ENCODE measurements at places on chromosomes 3 and 15.

DNA sequence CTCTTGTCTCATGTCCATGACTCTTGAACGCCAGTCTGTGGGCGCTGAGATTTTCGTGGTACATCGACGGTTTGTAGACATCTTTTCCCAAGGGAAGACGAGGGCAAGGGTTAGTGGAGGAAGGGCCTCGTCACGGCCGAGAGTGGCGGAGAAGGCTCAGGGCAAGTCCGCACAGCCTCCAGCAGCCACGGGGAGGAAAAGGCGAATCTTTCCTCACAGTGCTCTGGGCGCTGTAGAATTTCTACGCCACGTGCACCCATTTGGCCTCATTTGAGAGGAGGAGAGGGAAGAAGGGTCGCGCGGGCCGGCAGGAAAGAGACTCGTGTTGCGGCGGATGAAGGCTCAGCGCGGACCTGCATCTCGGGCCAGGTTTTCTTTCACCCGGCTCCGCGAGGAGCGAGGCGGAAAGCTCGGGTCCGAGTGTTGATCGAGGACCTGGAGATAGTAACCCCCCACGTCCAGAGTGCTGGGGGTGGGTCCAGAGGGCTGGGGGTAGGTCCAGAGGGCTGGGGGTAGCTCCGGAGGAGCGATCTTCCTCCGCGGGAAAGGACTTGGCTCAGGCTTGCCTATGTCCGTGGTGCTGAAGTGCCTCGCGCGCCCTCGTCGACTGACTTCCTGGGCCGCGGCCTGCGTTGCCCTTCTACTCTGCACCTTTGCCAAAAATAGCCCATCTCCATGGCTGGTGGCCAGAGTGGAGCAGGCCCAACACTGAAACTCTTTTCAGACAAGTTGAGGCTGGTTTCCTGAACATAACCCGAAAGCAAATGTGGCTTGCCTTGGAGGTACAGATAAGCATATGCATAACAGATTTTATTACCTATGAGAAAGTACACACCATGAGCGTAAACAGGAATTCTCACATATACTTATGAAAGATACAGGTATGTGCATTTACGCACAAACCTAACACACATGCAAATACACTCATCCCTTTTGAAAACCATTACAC, 1.1 kb downstream of the SLC35G2 start:
- peak; percentile 46 for DNase-seq

DNA sequence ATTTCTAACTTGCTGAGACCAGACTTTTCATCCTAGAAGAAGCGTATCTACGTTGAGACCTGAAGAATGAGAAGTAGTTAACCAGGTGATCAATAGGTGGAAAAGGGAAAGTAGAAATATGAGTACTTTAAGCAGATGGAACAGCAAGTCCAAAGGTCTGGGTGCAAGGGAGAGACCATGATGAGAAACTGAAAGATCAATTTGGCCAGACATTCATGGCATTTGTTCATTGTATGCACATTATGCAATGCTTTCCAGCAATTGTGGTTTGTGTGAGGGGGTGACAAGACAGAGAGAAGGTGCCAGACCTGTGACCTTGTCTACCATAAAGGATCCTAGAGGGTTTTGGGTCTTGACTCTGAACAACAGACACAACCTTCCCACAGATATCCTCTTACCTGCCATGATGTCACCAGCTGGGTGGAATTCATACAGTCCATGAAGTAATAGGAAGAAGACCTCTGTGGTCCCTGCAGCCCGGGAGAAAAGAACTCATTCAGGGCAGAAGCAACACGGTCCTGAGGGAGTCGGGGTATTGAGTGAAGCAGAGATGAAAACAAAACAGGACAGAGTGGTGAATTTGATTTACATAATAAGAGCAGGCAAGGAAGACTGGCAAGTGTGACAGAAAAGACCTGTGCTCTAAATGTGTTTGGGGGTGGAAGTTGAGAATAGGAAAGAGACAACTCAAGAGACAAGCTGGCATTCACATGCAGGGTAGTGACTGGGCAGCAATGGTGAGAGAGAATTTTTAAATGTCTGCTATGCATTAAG, 63.4 kb upstream of the PSMD6 start:
- DNase-seq = no peak

DNA sequence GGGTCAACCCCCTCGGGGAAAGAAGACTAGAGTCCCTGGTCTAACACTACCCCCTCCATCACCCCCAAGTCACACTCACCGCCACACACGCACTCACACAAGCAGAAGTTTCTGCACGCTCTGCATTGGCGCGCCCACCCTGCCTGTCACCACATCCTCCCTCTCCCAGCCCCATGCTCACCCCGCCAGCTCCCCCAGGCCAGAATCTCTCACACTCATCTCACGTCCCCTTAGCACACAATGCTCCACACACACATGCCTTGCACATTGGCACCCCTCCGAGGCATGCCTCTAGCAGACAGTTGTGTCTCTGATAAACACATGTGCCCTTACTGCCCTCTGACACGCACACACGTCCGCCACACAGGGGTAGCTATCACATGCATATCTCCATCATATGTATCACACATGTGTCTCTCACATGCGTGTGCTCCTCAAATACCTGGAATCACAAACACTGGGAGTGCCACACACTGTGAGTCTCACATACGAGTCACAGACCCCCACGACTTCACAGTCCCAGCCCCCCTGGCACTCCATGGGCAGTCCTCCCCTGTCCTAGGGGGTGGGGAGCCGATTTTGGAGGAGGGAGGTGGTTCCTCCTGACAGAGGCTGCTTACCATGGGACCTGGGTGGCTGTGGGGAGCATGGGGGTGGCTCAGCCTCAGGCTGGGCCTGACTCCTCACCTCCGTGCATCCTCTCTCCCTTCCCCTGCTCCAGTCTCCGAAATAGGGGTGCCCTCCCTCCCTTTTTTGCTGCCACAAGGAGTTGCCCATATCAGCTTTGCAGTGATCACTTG, 898 bp downstream of the FBLN2 start:
- no peak for DNase-seq

DNA sequence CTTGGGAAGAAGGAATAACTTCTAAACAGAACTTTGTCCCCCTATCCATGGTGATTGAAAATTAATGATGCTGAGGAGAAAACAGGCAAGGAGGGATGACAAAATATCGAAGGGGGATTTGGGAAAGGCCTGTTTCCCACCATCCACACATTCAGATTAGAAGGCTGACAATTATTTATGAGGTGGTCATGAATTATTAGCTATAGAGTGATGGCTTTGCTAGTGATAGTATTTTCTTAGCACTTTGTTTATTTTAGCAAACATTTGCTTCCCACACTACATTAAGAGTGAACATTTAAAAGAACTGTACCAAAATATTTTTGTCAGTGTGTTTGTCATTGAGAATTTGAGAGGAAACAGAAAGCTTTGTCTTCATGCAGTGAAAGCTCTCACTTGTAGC, 172.6 kb upstream of the PDZRN3 start:
- no peak for DNase-seq

GRCh38 chr3:192273697-192274010, 453.7 kb downstream of the FGF12 start:
- no peak for DNase-seq

- no peak for DNase-seq
Observed at GRCh38 chr3:73710340-73710739, 85.6 kb upstream of the PDZRN3 start.

DNA sequence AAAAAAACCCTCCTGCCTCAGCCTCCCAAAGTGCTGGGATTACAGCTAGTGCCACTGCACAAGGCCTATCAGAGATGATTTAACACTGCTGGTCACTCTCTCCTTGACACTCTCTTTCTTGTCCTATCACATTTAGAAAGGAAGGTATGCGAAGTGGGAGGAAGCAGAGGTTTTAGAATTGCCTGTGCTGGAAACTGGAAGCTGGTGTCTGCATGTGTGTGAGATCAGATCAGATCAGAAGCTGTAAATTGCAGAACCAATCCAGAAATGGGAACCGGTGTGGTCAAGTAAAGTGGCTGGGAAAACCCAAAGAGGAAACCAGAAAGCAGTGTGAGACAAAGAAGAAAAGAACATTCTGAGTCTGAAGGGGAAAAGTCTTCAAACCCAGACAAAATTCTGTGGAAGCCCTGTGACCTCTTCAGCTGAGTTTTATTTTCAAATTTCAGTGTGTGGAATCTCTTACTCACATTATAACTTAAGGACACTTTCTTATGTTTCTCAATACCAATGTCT, 2.8 kb downstream of the EFHB start:
- no peak for DNase-seq

- DNase-seq = no peak
Observed at GRCh38 chr15:90557186-90558084, 27.7 kb downstream of the CRTC3 start.

DNA sequence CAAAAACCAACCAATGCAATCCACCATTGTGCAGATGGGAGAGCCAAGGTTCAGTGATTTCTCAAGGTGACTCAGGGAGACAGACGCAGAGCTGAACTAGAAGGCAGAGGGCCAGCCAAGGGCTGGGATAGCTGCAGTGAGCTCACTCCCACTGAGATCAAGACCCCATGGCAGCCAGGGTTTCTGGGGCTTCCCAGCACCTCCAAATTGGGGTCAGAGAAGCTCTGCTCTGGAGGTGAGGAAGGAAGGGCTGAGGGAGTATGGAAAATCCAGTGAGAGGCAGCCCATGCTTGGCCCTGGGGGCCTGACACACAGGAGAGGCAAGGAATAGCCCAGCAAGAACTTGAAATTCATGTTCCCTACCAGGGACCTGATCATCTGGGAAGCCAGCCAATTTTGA, 61.0 kb downstream of the ISG20 start:
- no peak for DNase-seq

GRCh38 chr3:98343647-98344507, 9.8 kb upstream of the OR5K4 start:
- DNase-seq = peak; percentile 2

DNA sequence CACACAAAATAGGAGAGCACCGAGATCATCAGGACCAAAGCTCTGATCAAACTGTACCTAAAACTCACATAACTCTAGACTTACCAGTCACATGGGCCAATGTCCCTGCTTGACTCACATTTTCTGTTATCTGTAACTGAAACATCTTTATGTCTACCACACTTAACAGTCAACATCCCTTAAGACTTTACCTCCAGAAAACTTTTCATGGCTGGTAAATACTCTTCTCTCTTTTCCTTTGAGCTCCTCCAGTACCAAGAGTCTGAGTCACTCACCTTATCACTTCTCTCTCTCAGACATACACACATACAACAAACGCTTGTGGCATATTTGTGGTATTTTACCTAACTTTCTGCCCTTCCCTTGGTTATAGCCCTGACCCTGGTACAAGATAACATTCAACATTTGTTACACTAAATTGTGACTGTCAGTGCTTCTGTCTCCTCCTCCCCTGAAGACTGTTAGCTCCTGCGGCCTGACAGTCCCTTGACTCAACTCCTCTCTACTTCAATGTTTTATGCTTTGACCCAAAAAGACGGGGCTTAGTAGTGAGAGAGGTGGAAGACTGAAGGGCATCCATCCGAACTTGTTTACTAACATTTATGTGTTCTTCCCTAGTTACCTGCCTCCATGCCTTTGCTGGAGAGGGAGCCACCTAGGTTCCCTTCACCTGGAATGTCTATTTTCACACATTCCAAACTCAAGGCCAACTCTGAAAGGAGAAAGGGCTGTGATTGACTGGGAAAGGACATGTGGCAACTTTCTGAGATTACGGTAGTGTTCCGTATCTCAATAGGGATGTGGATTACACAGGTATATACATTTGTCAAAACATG, 3.7 kb upstream of the EFHB start:
- no peak for DNase-seq

GRCh38 chr15:57183614-57184344, 192.5 kb upstream of the CGNL1 start:
- DNase-seq = no peak

- peak; percentile 13 for DNase-seq
Observed at GRCh38 chr3:63193647-63194046, 84.5 kb upstream of the SYNPR start.

GRCh38 chr3:82093641-82094040, 332.2 kb upstream of the GBE1 start:
- DNase-seq = no peak

DNA sequence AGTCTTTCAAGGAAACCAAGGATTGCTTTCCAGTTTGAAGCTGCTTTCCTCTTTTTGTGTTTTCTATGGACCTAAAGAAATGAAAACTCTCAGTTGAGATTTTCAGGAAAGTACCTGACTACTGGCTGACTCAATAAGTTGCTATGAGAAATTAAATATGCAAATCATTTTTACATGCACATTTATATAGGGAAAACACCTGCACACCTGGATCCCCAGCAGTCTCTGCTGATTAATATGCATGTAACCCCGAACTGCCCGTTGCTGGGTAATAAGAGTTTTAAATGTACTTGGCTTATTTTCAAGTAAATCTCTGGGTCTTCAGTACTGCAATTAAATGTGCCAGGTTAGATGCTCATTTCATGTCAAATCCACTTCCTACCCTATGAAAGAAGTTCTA, 77.2 kb downstream of the KBTBD8 start:
- no peak for DNase-seq

- DNase-seq = no peak
Observed at GRCh38 chr3:137582484-137582883, 181.6 kb upstream of the SOX14 start.

DNA sequence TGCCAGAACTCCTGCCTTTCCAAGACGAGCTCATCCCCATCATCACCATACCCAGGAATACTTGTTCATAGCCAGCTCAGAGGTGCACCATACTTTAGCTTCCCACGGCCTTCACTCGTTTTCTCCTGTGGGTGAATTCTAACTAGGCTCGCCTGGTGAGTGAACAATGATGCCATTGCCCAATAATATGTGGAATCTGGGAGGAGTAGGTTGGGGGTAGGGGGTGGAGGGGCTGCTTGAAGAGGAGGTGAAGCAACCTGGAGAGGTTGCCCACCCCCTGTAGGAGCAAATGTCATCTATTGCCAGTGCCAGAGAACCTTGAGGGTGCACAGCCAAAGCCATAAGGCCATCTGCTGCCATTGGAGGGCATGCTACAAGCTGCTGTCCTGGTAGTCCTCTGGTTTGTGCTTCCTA, 592 bp upstream of the ZNF445 start:
- DNase-seq = no peak

- peak; percentile 4 for DNase-seq
Observed at GRCh38 chr3:107752202-107752990, 229.6 kb downstream of the BBX start.

DNA sequence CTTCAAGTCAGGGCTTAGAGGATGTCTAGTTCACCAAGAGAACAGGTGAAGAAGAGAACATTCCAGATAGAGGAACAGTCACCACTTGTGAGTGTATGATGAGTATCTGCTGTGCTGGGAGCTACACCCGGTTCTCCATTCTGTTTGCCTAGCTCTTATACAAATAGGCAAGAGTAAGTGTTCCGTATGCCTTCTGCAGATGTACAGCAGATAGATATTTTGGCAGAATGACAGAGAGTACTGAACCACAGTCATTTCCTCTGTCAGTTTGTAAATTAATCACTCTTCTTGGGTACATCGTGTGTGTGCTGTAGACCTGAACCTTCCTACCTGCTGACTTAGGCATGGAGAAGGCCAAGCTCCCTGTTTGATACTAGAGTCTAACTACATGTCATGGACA, 108.3 kb upstream of the CTDSPL start:
- DNase-seq = no peak
